ENCODE measurements at places on chromosomes 12 and 14.

DNA sequence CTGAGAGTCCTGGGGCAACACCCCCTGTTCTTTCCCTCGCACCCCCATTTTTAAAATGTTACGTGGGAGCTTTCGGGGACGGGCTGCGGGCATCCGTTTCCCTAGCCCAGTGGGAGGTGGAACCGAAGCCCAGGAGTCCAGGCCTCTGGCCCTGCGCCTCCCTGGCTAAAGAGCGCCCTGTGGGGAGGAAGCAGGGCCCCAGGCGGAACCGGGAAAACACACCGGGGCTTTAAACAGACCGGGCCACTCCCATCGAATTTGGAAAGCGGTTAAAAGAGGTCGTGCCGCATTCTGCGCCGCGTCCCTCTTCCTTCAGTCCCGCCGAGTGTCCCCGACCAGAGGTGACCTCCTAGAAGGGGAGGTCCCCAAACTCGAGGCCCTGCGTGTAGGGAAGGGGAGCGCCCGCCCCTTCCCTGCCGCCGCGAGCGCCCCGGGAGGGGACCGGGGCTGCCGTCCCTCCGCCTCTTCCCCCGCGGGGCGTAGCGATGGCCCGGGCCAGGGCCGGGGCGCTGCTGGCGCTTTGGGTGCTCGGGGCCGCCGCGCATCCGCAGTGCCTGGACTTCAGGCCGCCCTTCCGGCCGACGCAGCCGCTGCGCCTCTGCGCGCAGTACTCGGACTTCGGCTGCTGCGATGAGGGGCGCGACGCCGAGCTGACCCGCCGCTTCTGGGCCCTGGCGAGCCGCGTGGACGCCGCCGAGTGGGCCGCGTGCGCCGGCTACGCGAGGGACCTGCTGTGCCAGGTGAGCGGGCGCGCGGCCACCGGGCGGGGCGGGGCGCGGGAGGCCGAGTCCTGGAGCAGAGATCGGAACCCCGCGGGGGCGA, at the start of gene HHIPL1:
Gene HHIPL1, plus strand, starts transcription at position 407 of the 822 bp plus-strand sequence. Its CDS starts 79 bp downstream, at position 486.
- peak; percentile 15 for DNase-seq

GRCh38 chr12:132077322-132078100, 66.6 kb downstream of the DDX51 start:
- DNase-seq = no peak

GRCh38 chr12:31586728-31587127, 4.2 kb downstream of the DENND5B start:
- peak; percentile 35 for DNase-seq

GRCh38 chr12:26828280-26829073, 4.5 kb downstream of the ITPR2 start:
- DNase-seq = no peak

GRCh38 chr12:126228936-126229335, 1163.7 kb downstream of the AACS start:
- no peak for DNase-seq

DNA sequence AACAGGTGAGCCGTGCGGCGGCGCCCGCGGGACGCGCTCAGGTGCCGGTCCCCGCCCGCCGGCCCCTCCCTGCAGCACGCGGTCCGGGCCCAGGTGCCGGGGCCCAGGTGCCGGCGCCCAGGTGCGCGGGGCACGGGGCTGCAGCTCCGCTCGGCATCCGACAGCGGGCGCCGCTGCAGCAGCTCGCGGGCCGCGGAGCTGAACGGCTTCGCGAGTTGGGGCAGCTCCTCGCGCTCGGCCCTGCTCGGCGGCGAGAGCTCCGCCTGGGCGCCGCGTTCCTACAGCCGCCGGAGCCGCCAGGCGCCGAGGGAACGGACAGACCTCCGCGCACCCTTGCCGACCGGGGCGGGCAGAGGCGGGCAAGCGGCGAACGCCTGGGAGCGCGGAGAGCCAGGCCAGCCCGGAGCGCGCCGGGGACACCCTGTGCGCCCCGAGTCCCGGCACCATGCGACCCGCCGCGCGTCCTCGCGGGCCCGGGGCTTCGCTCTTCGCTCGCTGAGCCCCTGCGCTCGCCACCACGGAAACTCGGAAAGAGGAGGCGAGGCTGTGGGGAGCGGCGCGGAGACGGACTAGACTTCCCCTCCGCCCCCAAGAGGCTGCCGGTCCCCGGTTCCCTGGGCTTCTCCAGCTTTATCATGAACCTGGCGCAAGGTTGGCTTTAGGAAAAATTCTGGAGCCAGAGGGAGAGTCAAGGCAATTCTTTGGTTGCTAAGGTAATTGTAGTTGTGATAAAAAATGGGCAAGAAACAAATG, at the start of gene RGS6:
Gene RGS6, plus strand, starts transcription at position 201 of the 753 bp plus-strand sequence.
- DNase-seq = peak; percentile 78

GRCh38 chr14:61518403-61518802, 176.9 kb upstream of the HIF1A start:
- no peak for DNase-seq

- no peak for DNase-seq
Observed at GRCh38 chr12:58537278-58537677, 383.0 kb downstream of the LRIG3 start.

GRCh38 chr12:120994059-120994458, 15.7 kb downstream of the HNF1A start:
- DNase-seq = no peak

DNA sequence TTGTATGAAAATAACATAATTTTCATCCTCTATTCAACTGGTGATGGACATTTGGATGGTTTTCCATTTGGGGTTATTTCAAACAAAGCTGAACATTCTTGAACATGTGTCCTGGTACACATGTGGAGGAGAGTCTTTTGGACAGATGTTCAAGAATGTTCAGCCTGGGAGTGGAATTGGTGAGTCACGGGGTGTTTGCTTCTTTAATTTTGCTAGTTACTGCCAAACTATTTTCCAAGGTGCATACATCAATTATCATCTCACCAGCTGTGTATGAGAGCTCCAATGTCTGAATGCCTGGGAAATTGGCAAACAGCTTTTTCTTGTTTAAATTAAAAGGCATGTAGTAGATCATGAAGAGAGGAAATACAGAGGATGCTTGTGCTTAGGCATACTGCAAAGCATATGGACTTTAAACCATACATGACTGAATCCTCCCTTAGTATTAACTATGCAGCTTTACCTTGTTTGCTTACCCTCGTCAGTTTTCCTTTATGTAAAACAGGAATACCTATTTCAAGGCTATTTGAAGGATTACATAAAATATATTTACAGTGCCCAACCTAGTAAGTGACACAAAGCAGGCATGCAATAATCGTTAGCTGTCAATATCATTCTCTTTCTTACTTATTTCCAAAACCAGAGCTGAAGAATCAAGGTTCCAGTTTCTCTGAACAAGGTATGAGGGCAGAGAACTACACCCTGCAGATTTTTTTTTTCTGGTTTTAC, 152.1 kb downstream of the ITPR2 start:
- no peak for DNase-seq

DNA sequence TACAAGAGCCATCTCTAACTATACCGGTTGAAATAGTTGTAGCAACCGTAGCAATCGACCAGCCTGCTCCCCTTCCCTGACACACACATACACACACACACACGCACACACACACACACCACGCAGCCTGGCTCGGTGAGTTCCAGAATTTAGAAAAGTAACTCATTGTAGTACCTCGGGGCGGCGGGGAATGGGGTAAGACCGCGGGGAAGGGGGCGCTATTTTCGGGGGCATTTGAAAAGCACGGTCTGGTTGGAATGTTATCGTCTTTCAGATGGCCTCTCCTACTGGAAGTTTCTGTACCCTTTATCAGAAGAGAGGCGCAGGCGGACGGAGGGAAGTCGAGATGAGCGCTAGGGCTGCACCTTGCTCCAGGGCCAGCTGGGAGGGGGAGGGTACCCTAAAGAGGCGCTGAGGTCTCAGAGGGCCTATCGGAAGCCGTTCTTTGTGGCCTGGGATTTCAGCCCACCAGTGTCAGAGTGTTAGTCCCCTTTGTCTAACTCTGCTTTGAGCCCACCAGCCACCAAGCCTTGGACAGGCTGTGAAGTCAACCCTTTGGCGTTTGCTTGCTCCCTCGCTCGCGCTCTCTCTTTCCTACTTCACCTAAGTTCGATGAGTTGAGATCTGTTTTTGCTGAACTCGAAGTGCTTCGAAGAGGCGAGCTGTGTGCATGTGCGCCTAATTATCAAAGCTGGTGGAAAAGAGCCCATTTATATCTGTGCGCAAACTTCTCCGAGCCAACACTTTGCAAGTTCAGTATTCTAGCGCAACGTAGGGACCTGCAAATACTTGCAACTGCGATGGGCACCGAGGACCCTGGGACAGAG, 837 bp downstream of the COL2A1 start:
- DNase-seq = no peak

DNA sequence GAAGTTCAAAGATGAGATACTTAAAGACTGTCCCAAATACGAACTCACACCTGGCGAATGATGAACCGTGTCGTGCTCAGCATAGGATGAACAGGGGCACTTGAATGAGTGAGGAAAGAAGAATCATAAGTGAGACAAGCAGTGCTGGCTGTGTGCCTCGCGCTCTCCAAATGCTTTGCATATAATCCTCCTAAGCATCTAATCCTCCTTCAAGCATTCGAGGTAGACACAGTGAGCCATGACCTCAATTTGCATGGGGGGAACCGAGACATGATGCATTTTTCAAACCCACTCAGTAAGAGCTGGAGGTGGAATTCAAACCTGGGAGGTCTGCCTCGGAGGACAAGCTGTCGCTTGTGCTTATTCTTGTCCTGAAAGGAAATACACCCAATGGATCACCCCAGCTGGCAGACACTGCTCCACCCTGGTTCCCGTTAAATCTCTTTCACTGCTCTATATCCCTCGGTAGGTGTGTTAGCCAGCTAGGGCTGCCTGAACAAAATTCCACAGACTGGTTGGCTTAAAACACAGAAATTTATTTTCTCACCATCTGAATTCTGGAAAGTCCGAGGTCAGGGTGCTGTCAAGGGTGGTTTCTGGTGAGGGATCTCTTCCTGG, 274.0 kb downstream of the SLC15A4 start:
- DNase-seq = no peak

DNA sequence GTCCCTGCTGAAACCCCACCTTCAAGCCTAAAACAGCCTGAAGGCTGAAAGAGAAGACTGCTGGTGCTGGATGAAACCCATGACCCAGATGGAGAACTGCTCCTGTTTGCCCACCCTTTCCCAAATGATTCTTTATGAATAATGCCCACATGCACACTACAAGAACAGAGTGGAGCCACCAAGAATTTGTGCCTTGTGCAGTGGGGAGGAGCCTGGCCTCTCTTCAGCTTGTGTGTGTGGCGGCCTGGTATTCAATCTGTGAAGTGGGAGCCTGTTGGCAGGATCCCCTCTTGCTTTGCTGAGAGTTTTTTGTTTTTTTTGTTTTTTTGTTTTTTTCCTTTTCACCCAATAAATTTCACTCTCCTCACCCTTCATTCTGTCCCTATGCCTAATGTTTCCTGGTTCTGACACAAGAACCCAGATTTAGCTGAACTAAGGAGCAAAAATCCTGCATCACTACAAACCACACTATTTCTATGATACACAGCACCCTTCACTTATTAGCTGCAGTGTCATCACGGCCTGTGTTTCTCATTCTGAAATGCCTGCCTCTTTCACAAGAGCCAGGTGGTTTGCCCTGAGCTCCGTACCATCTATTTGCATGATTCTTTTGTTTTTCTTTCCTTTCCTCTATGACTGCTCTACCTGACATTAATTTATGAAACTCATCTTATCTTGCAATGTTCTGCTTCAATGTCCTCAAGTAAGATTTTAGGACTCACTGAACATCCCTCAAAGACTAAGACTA, 585.5 kb upstream of the ATXN7L3B start:
- no peak for DNase-seq

- no peak for DNase-seq
Observed at GRCh38 chr14:93862265-93862664, 64.9 kb upstream of the FAM181A start.

DNA sequence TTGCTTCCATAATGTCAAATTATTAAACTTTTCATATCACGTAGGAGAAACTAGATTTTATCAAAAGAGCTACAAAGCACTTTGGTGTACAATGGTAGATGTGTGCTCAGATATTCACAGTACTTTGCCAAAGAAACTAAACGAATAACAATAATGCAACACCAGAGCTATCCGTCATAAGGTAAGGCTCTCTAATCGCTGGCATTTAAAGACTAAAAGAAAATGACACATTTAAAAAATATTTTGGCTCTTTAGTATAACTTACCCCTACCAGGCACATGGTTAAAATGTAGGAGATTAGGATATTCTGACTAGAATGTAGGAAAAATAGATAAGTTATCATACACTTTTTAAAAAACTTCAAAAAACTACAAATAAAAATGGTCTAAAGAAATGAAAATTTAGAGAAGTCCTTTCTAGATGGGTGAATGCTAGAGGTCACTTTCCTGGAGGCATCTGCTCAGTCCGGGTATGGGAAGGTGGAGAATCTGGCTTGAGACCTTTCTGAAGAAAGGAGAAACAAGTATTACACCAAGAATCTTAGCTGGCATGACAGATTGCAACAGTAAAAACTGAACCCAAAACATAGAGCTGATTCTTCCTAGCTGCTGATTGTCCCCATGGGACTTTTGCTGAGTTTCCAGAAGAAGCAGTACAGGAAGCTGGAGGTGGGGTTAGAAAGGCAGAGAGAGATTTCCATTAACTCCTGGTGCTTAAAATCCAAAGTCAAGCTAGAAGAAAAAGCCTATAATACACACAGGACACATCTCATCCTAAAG, 67.9 kb downstream of the FAR2 start:
- DNase-seq = no peak

DNA sequence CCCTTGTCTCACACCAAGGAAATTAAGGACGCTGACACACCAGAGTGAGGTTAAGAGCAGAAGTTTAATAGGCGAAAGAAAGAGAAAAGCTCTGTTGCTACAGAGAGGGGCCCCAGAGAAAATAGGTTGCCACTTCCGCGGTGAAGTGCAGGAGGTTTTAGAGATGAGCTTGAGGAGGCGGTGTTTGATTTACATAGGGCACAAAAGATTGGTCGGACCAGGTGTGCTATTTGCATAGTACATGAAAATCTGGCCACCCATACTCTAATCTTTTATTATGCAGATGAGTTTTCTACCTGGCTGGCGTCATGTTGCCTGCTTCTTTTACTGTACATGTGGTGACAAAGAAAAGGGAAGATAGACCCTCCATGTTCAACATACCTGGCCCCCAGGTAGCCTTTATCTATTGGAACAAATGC, 23.3 kb upstream of the MYF6 start:
- DNase-seq = peak; percentile 13

- DNase-seq = peak; percentile 67
Observed at GRCh38 chr14:73771848-73772638, 57.9 kb upstream of the PNMA1 start.

DNA sequence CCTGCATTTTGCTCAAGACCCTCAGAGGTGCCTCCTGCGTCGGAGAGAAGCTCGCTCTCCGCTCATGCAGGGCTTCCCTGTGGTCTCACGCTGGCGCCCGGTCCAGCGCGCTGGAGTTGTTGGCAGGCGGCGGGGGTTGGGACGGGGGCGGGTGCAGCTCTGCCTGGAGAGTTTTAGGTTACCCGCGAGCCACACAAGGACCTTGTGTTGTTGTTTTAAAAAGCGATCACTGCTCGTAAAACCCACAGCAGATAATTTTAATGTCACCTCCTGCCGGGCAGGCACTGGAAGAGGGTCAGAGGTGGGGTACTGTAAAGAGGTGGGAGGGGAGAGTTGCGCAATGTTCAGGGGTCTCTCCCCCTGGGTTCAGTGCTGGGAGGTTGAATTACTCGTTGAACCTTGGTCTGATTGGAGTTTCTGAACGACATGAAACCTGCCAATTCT, 850 bp downstream of the SMOC1 start:
- peak; percentile 20 for DNase-seq

- DNase-seq = no peak
Observed at GRCh38 chr12:127749416-127749815, 517.6 kb upstream of the TMEM132C start.

- peak; percentile 23 for DNase-seq
Observed at GRCh38 chr12:45357539-45358417, 141.9 kb downstream of the ANO6 start.

Data from brain (organoid and tissue), 16 donors.